ENCODE measurements at places on chromosomes 3 and 15.

- DNase-seq = no peak
Measured at GRCh38 chr15:62307551-62307950, 142.5 kb upstream of the C2CD4B start.

- DNase-seq = no peak
Measured at GRCh38 chr3:16512435-16513140, 911 bp downstream of the RFTN1 start.

DNA sequence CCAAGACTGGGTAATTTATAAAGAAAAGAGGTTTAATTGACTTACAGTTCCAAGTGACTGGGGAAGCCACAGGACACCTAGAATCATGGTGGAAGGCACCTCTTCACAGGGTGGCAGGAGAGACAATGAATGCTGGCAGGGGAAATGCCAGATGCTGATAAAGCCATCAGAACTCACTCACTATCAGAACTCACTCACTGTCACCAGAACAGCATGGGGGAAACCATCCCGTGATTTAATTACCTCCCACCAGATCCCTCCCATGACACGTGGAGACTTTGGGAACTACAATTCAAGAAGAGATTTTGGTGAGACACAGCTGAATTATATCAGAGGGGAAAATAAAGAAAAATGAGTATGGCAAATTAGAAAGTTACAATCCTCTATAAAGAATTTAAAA, 310.9 kb downstream of the BCHE start:
- DNase-seq = no peak

DNA sequence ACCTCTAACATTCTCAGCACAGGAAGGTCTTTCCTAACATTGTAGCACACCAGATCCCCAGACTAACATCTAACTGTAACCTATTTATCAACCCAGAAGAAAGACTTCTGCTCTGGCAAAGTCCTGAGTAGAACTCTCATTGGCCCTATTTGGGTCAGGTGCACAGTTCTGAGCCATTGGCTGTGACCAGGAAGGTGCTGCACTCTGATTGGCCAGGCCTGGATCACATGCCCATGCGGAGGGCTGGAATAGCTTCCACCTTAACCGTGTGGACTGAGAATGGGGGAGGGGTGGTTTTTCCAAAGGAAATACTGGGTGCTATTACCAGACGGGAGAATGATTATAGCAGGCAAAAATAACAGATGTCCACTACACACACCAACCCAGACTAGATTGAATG, 11.5 kb downstream of the FEZF2 start:
- no peak for DNase-seq

DNA sequence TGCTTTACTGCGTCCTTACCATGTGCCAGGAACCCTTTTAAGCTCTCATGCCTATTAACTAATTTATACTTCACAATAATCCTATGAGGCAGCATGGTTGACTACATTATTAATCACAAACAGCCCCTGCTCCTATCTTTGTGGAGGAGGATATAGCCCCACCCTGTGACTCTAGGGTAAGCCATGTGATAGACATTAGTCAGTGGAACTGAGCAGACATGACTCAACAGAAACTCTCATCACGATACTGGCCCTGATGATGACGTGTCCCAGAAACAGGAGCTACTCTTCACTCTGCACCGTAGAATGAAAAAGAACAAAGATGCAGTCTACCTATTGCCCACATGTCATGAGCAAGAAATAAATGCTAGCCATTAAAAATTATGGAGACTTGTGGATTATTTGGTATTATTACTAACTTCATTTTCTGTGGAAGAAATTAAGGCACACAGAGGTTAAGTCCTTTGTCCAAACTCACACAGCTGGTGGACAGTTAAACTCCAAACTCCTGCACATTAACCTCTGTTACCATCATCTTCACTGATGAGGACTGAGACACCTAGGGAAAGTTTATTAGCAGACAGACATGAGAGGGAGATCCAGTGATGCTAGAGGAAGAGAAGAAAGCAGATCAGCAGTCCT, 51.2 kb downstream of the CFAP20DC start:
- no peak for DNase-seq

GRCh38 chr3:103813955-103814354, 1379.1 kb downstream of the ZPLD1 start:
- no peak for DNase-seq
